NCI-H510A (cell line): ENCODE measurements at places on chromosomes 3 and 15.

GRCh38 chr3:166809520-166809919, 570.6 kb downstream of the ZBBX start:
- DNase-seq: no peak

DNA sequence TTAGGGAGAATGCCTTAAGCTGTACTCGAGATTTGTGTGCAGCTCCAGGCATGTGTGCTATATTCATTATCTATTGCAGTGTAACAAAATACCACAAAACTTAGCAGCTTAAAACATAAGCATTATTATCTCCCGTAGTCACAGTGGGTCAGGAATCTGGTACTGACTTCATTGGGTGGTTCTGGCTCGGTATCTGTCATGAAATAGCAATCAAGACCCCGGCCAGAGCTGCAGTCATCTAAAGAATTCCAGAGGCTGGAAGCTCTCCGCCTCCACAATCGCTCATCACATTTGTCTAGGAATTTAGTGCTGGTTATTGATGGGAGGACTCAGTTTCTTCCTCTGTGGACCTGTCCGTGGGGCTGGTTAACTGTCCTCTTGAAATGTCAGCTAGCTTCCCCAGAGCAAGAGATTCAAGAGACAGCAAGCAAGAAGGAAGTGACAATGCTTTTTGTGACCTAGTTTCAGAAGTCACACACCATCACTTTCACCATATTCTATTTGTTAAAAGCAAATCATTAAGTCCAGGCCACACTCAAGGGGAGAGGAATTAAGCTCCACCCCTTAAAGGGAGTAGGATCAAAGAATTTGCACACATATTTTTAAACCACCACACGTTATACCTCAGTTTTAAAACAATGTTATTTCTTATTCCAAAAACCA, 76.1 kb downstream of the TOP2B start:
- no peak for DNase-seq

DNA sequence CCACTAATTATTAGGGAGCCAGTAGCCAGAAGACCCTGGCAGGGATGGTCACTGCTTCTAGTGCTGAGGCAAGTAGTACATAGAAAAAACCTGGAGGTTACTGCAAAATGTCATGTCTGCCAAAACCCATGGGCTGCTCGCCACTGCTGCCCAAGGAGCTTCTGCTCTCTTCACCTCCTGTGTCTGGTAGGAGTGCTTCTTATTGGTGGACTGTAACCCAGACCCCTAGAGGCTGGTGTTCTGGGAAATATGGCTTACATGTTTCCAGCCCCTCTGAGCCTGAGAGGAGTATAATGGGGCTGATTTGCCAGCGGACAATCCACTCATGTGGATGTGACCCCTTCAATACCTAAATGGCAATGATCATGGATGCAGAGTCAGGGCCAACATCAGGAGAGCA, 286.4 kb downstream of the EPHB1 start:
- no peak for DNase-seq

DNA sequence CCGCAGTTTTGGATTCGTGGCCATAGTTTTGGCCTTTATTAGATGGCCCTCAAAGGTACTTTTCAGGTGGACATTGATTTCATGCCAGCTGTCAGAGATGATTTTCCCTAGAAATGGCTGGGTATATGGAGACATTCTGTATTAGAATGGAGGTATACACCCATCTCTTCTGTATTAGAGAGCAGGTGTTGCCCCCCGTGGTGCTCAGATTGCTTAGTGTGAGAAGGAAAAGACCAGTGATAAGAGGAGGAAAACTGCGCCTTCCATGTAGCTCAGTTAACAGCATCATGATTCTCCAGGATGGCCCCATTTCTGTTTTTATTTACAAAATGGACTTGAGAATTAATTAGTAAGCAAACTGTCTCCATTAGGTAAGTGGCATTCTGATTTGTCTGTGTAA, 145.9 kb downstream of the IGF1R start:
- no peak for DNase-seq

- no peak for DNase-seq
These were observed 90.4 kb downstream of the CMSS1 start for GRCh38 chr3:99907959-99908544.

DNA sequence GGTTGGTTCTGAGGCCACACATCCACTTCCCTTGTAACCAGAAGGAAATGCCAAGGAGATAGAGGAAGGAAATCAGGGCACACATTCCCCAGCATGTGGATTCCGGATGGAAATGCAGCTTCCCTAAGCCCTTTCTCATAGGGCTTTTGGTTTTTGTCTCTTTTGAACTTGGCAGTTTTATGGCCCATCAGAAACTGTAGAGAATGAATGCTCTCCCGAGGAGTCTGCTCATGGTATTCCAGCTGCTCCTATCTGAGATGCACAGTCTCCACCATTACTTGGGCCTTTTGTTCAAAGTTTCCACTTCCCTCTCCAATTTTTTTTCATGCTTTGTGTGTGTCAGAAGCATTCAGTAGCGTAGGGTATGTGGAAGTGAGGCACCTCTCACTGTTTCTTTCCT, 21.2 kb downstream of the XYLB start:
- no peak for DNase-seq

GRCh38 chr3:25593001-25593400, 71.7 kb downstream of the TOP2B start:
- no peak for DNase-seq

- no peak for DNase-seq
These were observed 9.0 kb downstream of the ZNF662 start for GRCh38 chr3:42914771-42915515.

- DNase-seq: no peak
These were observed 74.6 kb downstream of the ARHGEF26 start for GRCh38 chr3:154195620-154196356.

DNA sequence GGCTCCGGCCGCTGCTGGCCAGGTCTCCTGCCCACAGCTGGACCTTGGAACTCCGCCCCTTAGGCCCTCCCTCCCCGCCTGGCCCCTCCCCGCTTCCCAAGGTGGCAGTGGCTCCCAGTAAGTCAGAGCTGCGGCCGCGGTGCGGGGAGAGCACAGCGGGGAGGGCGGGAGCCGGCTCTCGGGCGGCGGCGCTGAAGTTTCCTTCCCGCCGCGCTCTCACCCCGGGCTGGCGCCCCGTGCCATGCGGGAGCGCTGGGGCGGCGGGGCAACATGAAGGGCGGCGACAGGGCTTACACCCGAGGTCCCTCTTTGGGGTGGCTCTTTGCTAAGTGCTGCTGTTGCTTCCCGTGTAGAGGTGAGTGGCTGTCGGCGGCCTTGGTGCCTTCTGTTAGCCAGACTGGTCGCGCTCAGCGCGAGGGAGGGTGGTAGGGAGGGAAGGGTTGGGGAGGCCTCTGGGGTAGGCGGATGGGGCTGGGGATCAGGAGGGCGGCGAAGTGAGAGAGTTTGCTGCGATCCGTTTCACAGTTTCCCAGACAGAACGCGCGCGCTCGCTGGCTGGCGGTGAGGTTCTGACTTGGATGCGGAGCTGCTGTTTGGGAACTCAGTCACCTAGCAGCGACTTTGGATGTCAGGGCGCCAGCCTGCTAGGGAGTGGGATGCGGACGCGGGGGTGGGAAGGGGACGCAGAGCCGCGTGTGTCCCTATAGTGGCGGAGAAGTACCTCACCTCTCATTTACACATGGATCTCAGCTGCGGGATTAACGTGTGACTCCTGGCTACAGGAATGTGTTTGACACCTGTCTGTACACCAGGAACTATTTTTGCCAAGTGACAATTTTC, 145.5 kb upstream of the UMPS start:
- no peak for DNase-seq

DNA sequence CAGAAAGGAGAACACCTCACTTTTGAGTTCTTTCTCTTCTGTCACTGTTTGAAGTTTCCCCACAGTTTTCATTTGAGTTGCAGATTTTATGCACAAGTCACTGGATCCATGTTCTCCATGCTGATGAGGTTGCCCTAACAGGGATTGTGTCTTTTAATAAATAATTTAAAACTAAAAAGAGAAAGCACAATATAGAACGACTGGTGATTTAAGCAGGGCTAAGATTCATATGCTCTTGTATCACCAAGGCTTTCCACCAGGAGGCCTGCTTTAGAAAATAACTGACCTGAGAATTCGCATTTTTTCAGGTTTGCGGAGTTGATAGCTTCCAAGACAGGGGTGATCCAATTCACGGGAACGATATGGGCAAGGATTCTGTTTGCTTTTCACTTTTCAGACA, 252.0 kb upstream of the VEPH1 start:
- DNase-seq: no peak

DNA sequence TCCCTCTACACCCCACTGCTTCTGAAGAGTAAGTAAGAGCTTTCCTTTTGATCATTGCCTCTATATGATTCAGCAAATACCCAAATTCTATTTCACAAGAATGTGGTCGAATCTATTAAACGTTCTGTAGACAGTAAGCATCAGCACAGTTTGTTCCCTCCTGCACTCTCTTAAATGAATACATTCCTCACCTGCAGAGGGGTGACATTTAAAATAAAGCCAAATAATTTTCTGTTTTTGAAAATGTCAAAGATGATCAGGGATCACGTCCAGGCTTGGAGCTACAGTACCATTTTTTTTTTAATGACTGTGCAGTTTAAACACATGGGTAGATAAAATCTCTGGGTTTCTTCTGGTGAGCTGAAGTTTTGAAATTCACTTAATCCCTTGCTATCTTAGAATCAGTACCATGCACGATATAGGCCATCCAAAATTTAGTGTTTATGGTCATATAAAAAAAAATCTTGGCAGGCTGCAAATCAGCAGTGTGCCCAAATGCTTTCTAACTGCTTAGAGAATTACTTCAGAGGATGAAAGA, 12.8 kb downstream of the PYDC2 start:
- no peak for DNase-seq

GRCh38 chr3:195601382-195601781, 17.6 kb upstream of the APOD start:
- DNase-seq: no peak

- DNase-seq: no peak
These were observed 1090.9 kb downstream of the ROBO2 start for GRCh38 chr3:78130741-78131290.

- DNase-seq: no peak
These were observed 185.7 kb upstream of the ZPLD1 start for GRCh38 chr3:102248981-102249705.

GRCh38 chr3:153372326-153372725, 210.3 kb downstream of the RAP2B start:
- DNase-seq: no peak

- DNase-seq: no peak
These were observed 78.3 kb downstream of the SMAD6 start for GRCh38 chr15:66780172-66780972.

DNA sequence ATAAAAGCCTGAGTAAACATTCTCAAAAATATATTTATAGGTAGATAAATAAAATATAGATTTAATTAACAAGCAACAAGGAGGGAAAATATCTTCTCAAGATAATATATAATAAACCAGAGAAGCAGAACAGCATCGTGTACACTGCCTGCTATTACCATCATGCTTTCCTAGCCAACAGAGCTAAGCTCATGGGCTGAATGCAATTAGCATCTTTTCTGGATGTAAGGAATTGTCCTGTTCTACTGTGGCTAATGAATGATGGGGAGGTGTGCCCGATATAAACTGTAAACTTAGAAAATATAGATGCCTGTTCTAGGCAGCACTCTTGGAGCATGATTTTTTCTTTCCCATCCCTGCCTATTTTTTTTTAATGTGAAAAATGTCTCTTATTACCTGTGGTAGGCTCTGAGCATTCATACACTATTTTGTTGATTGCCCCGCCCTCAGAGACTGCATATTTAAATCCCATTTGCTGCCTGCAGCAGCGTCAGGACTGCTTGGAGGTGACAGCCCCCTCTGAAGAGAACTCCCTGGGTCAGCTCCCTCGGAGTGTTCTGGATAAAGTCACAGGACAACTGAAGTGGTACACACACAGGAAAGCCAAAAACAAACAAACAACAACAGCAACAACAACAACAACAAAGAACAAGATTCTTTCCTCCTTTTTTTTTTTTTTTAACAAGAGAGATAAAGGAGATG, 312.3 kb downstream of the SATB1 start:
- no peak for DNase-seq

- no peak for DNase-seq
These were observed 11.1 kb upstream of the GREM1 start for GRCh38 chr15:32706704-32707103.

DNA sequence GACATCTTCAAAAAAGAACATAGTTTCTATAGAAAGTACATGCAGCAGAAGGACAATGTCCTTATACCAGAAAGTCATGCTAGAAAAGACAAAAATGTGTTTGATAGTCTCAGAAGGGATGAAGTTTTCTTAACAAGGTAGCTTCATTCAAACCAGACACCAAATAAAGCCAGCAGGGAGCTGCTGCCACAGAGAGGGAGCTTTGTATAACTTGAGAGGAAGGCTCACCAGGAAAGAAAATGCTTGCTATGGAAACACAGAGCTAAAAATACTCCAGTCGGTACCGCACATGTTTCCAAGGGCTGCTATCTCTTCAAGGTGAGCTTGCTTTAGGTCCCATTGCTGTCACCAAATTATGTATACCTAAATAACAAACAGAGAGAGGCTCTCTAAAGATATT, 1074.8 kb upstream of the ALCAM start:
- no peak for DNase-seq

- DNase-seq: no peak
These were observed 532.1 kb upstream of the SEMA6D start for GRCh38 chr15:47184908-47185801.

- DNase-seq: no peak
These were observed 83.3 kb downstream of the TMCO5A start for GRCh38 chr15:38017721-38018120.

DNA sequence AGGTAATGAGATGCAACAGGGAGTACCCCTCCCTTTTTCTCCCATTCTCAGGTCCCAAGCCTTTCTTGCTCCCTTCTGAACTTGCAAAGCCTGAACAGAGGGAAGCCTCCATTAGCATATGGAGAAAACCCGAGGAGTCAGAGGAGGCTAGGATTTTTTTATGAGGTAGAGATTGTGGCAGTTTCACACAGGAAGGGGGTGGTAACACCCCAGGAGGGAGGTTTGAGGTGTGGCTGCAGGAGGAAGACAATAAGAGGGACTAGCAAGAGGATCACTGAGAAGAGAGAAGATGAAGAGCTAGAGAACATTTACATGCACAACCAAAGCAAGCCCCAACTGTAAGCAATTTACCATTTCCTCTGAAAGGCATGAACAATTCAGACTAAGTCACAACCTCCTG, 322.7 kb downstream of the SV2B start:
- DNase-seq: no peak

- no peak for DNase-seq
These were observed 262.9 kb downstream of the CTNNB1 start for GRCh38 chr3:41462103-41462691.

- no peak for DNase-seq
These were observed 33.3 kb downstream of the DET1 start for GRCh38 chr15:88513195-88513594.

DNA sequence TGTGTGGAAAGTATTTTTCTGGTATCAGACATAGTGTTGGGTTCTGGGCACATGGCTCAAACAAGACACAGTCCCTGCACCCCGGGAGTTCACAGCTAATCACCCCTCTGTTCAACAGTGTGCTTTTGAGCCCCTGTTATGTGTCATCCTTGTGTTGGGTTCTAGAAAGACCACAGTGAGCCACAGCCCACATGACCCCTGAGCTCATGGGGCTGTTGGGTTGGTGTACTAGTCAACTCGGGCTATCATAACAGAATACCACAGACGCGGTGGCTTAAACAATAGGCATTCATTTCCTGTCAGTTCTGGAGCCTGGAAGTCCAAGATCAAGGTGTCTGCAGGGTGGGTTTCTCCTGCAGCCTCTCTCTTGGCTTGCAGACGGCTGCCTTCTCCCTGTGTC, 100.0 kb downstream of the DNAJB8 start:
- no peak for DNase-seq

GRCh38 chr3:160010578-160010977, 21.9 kb downstream of the IL12A start:
- no peak for DNase-seq

GRCh38 chr3:4936982-4937614, 42.1 kb upstream of the BHLHE40 start:
- no peak for DNase-seq
